T-helper 22 cell (primary cell): ENCODE measurements at places on chromosomes 12 and 14.
A peak's percentile ranks its signal among the peaks of the same experiment; 100 is the strongest.

DNA sequence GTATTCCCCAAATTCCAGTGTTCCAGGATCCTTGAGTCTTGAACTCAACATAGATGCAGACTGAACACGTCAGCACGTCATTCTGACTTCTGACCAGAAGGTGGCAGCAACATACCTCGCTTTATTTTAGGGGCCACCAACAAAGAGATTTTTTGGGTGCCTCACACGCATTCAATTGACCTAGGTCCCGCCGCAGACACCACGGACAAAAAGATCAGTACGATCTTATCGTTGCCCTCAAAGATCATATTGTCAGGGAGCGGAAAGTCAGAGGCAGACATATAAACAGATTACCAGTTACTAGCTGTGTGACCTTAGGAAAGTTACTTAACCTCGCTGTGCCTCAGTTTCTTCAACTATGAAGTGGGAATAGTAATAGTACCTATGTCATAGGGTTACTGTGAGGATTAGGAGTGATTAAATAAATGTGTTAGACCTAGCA, 6.5 kb upstream of the PRPH start:
- DNase-seq = peak; percentile 30

DNA sequence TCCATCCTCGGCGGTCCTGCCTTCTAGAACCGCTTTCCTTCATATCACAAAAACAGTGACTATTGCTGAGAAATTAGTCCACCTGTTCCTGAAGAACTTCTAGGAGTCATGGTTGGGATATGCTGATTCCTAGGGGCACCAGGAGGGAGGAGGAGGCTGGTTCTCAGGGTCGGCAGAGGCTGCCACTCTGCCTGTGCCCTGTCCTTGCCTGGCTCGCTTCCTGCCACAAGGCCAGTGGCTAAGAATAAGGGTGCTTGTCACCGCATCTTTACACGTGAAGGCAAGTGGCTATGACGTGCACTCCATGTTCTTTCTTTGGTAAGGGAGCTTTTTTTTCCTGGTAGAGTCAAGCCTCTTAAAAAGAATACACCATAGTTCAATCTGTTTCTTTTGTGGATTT, 18.7 kb upstream of the DGLUCY start:
- DNase-seq = no peak

DNA sequence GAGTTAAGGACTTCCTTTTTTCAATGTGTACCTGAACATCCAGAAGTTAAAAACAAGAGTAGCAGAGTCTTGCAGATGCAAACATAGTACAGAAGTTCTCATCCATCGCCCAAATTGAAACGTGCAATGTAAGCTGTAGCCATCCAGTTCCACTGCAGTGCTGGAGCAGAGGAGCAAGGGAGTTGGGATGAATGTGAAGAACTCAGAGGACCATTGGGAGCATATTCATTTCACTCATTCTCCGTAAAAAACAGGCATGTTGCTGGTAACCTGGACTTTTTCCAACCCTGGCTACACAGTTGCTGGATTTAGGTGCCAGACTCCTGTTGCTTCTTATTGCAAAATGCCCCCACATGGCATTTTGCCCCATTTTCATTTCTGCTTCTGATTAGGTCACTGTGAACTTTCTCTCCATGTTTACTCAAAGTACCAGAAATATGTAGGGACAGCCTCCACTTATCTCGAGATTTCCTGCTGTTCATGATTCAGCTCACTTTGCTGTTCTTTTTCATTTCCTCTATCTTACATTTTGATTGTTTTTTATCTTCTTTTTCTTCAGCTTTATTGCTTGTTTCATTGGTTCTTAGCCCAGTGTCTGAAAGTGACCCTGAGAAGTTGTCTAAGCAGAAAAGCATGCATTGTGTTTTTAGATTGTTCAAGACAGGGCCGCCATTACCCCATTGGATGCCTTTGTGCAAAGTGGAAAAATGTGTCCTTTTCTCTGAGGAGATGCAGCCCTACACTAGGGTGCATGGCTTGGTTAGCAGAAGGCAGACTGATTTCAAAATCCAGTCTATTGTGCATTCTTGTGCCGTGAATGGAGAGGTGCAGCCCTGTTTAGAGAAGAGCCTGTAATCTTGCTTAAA, 109.0 kb upstream of the AMIGO2 start:
- DNase-seq = no peak

- no peak for DNase-seq
These were observed 234.0 kb upstream of the RPL10L start for GRCh38 chr14:46885566-46885965.

- peak; percentile 51 for DNase-seq
These were observed 43.7 kb downstream of the KDM2B start for GRCh38 chr12:121536899-121537813.

DNA sequence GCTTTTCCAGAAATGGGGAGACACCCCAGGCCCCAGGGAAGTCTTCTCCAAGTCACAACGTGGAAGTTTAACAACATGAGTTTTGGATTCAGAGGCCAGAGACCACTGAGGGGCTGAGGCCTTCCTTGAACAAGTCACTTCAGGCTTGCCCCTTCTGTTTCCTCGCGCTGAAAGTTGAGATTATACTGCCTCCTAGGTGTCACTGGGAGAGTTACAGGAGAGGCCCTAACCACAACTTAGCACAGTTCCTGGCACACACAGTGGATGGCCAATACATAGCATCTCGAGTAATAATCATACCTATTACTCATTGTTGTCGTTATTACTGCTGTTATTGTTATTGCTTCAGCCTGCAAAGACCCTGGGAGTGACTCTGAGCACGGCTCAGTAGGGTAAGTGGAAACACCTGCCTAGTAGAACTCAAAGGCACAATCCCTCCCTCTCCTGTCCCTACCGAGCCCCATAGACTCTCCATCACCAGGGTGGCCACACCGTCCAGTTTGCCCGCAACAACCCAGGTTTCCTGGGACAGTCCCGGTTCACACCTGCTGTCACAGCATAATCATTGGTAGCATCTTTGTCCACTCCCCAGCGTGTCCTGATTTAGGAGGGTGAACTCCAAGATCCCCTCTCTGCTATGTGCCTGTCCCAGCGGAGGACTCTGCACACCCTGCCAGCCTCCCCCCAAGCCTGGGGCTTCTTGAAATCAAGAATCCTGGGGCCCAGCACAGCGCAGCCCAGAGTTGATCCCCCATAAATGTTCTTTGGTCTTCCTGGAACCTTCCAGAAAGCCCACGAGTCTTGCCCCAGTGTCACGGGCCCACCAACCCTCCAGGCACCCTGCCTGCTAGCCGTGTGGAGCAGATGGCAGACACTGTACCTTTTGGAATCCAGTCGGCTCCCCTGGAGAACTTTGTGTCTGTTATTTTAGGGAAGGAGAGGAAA, 85.0 kb downstream of the SYNE3 start:
- no peak for DNase-seq

DNA sequence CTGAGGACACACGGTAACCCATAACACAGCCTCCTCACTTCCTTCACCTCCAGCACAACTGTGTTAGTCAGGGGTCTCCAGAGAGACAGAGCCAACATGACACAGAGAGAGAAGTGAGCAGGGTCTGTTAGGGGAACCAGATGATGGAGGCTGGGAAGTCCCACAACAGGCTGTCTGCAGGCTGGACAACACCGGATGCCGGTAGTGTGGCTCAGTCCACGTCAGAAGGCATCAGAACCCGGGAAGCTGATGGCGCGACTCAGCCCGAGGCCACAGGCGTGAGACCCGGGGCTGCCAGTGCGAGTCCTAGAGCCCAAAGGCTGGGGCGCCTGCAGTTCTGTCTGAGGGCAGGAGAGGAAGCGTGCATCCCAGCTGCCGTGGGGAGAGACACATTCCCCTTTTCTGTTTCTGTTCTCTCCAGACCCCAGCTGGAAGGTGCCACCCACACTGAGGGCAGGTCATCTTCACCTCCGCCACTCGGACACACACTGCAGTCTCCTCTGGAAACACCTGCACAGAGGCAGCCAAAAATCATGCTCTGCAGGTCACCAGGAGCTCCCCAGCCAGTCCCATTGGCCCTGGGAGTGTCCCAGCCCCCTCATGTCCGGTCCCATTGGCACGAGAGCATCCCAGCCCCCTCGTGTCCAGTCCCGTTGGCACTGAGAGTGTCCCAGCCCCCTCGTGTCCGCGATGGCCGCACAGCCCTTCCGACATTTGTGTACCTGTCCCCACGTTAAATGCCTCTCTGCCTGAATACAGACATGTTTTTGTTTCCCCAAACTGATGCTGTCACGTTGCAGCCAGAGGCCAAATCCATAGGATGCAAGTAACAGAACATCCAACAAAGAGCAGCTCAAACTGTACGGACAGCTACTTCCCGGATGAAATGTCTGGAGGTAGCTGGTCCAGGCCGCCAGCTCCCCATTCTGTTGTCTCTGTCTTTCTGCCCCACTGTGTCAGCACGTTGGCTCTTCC, 7.9 kb upstream of the FBRSL1 start:
- no peak for DNase-seq

DNA sequence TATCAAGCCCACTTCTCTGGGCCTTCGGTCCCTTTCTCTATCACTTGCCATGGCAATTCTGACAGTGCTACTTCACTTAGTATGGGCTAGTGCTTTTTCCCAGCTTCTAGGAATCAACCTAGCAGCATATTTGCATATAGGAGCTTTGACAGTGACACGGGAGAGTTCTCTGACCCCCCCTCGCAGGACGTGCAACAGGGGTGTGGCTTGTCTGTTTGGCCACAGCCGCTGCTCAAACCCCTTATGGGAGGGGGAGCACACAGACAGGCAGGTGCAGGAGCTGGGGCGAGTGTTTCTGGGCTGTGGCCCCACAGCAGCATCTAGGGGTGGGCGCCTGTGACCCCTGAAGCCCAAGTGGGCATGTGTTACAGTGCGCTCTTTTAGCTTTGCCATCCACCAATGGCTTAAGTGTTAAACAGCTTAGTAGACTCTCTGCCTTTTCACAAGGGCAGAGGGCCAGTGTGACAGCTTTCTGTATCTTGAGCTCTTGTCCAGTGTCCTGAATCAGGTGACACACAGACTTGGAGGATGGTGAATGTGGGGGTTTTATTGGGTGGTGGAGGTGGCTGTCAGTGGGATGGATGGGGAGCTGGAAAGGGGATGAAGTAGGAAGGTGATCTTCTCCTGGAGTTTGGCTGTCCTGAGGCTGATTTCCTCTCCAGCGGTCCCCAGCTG, 229.3 kb downstream of the PCNX1 start:
- no peak for DNase-seq

DNA sequence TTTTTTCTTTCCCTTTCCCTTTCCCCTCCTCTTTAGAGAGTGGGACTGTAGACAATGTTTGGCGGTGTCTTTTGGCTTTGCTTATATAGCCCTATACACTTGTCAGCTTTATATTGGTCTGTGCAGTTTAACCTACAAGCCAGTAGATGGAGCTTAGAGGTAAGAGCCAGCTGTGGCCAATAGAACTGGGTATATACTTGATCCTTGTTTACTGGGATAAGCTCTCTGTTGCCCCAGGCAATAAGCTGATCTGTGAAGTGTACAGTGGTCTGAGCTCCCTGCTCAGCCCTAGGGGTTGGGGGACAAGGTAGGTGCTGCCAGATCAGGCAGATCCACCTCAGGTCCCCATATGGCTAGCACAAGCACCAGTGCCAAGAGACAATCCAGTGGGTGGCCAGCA, 434.1 kb downstream of the NOVA1 start:
- no peak for DNase-seq

DNA sequence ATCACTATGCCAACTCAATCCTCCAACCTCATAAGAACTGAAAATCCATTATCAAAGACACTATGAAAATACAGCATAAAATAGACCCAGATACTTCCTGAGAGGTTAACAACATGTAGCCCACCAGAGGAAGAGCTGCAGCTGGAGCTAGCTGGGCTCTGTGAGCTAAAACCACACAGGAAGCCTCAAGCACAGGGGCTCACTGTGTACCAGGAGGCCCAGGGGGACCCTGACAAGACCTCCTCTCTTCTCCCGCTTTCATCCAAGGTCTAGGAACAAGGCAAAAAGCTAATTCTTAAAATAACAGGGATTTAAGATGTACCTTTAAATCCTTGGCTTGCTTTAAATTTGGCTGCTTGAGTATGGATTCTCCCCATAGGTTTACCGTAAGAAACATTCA, 53.6 kb downstream of the EIF2S3B start:
- no peak for DNase-seq

- no peak for DNase-seq
These were observed 24.3 kb downstream of the ZFYVE21 start for GRCh38 chr14:103739793-103740501.

DNA sequence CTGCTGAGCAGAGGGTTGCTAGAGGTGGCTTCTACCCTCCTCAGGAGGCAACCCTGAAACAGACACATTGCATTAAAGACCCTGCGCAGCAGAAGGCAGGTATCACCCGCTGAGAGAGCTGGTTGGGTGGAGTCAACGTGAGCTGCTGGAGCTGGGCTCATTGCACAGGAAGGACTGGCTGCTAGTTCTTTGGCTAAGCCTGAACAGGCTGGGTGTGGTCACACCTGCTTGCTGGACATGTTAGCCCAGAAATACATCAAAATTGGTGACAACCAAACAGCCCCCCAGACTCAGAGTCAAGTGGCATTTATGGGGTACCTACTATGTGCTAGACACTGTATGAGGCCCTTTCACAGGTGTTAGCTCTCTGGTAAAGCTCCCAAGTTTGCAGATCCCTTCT, 33.8 kb upstream of the IRF2BPL start:
- DNase-seq = no peak

GRCh38 chr12:109752117-109753053, 38.8 kb downstream of the FAM222A start:
- no peak for DNase-seq

DNA sequence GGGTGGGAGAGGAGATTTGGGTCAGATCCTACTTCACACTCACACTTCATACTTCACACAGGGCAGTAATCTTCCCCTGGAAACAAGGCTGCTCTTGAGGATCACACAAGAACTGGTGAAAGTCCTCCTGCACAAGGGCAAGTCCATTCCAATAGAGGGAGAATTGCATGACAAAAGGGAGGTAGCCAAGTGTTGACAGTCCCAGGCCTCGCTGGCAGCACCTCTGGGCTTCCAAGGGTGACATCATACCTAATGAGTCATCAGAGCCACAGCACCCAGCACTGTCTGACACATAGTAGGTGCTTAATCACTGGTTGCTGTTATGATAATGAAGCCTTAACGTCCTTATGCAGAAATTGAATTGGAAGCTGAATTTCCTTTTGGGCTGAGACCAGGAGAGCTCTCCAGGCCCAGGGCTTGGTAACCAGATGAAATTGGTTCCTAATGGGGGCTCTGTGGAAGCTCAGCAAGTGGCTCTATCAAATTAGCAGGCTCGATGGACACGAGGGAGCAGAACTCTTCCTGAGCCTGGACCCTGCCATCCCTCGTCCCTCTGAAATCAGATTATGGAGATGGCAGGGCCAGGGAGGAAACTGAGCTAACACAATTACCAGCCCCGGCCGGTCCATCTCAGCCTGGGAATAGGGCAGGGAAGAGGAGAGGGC, 58.8 kb upstream of the ACTN1 start:
- DNase-seq = no peak
